ENCODE measurements at places on chromosomes 16 and 17.

GRCh38 chr16:76444832-76445231 is 167.6 kb downstream of the CNTNAP4 start:
- DNase-seq = no peak

DNA sequence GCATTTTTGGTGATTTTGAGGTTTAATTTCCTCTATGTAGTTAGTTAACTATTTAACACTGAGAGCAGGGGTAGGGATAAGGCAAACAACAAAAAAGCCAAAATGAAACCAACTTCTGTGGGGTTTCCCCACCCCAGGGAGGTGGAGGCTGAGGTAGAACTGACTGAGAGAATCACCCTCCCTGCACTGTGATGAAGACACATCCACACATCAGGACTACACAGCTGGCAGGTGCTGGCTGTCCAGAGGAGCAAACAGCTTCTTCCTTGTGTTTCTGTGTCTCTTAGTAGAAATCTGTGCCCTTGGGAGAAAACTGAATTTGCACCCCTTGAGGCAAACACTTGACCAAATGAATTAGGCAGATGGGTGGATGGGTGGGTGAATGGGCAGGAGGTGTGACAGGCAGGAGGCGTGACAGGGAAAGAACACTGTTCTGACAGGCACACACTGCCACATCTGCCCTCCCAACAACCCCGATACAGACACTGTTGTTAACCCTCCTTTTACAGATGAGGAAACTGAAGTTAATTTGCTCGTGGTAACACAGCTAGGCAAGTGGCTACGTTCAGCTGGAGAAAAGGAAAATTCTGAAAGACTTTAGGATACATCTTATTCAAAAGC is 62.9 kb upstream of the AMZ2 start:
- DNase-seq = peak; percentile 60

DNA sequence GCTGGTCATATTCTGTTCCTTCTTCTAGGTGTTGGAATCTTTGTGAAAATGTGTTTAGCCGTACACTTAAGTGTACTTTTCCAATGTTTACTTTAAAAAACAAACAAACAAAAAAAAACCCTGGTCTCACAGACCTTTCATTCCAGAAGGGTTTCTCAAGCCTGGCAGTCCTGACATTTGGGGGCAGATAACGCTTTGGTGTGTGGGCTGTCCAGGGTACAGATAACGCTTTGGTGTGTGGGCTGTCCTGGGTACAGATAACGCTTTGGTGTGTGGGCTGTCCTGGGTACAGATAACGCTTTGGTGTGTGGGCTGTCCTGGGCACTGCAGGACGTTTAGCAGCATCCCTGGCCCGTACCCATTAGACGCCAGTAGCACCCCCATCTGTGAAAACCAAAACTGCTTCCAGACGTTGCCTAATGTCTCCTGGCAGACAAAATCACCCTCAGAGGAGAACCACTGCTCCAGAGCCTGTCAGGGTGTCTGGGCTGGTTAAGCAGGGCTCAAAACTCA is 15.2 kb upstream of the FLCN start:
- no peak for DNase-seq

GRCh38 chr16:69040144-69040909 is 65.1 kb upstream of the HAS3 start:
- DNase-seq = no peak

DNA sequence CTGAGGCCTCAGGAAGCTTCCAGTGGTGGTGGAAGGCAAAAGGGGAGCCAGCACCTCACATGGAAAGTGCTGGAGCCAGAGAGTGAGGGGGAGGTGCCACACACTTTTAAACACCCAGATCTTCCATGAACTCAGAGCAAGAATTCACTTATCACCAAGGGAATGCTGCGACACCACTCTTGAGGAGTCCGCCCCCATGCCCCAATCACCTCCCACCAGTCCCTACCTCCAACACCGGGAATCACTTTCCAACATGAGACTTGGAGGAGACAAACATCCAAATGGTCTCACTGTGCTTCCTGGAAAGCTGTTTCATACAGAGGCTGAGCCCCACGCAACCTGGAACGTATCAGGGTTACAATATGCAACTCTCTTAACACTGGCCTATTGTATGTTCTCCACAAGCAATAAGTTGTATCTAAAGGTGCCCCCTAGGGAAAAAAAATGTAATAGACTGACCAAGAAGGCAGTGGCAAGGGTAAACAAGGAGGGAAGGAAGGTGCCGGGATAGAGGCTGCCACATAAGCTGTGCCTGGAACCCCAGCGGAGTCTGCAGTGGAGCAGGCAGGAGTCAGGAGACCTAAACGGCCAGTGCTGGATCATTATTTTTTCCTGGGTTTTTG is 106.7 kb upstream of the FOXF1 start:
- no peak for DNase-seq

DNA sequence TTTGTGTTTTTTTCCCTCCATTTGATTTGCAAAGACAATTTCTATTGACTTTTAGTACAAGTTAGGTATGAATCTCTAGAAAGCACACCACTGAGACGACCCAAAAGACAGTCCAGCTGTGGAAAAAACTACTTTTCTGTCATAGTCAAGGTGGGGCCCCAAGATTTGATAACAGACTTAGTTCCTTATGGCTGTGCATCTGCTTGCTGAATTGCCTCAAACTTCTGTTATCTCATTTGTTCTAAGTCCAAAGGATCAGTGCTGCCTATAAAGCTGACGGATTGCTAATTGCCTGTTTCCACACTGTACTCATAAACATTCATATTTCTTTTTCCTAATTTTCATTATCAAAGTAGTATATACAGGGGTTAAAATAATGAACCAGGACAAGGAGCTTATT is 180.8 kb downstream of the SPECC1 start:
- no peak for DNase-seq

DNA sequence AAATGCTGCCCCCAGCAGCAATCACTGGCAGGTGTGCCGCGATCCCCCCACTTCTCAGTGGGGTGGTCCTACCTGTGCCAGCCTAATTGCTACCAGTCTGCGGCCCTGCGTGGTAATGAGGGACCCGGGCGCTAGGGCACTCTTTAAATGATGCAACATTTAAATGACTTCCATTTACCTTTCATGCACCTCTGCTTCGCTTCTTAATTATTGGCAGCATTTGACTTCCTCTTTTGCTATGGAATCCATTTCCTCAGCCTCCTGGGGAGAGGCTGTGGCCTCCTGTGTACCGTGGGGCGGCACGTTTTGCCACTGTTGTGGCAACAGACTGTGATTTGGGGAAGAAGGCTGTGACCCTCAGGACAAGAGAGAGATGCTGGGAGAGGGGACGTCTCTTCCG is 86.1 kb downstream of the RPA1 start:
- DNase-seq = no peak

GRCh38 chr17:45432405-45433158 is at the start of gene ARHGAP27:
Gene ARHGAP27 (minus strand): TSS chr17:45432870. CDS start chr17:45430279, 2,591 bp downstream.
- no peak for DNase-seq

DNA sequence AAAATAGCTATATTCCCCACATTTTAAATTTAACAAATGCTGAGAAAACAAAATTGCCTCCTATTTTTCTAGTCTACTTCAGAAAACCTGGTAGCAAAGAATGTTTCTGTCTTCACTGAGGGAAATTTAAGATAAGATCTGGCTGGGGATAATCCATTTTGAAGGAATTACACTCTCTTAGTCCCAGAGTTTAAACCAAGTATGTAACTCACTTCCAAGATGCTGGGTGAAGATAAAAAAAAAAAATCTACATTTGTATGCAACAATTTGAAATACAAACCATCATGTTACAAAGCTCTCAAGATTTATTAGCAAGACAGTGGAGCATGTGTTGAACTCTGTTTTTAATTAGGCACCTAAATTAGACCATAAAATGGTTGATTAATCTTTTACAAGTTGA is 5.7 kb downstream of the HS3ST3B1 start:
- DNase-seq = no peak

- no peak for DNase-seq
These were observed 22.4 kb downstream of the GAA start for GRCh38 chr17:80123791-80124190.

DNA sequence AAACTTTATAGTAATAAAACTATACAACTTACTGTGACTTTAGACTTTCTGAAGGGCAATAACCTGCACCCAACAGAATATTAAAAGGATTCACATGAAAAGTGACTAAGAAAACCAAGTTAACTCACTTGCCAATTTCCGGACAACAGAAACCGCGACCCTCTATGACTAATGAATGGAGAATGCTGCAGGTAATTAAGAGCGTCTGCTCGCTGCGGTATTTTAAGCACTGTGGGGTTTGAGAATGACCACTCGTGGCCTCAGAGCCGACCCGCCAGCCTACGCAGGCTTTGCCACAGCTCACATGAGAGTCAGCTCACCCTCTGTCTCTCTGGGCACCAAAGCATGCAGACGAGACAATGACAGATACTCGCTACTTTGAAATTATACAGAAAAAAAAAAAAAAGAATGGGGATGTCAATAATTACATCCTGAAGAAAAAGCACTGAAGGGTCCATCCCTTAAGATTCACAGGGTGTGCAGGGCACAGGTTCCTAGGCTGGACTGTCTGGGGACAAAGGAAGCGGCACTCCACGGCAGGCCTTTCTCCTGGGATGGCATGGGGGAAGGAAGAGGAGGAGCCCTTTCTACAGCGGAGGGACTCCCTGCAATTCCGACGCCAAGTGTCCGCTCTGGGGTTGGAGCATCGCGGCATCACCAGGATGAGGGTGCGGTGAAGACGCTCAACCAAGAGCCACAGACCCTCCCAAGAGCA is 35.0 kb downstream of the ZCCHC14 start:
- no peak for DNase-seq

DNA sequence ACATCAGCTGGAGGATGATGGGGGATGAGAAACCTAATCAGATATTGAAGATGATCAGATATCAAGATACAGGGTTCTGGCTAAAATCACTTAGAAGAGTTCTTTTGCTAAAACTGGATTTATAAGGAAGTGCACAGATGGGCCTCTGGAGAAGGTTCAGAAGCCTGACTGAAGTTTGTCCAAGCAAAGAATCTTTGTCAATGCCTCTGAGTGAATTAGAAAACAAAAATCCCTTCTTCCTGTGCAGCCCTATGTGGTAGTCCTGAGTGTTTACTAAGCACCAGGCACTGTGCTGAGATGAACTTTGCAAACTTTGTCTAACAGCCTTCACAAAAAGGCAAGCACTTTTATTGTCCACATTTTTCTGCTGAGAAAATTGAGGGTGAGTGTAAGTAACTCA is 11.4 kb upstream of the CENPV start:
- no peak for DNase-seq

GRCh38 chr16:31052114-31052513 is 18.8 kb downstream of the STX4 start:
- no peak for DNase-seq

GRCh38 chr16:455453-455852 is 30.0 kb downstream of the RAB11FIP3 start:
- DNase-seq = no peak

GRCh38 chr17:46166692-46167249 is 26.5 kb downstream of the KANSL1 start:
- no peak for DNase-seq

GRCh38 chr16:31201582-31202413 is 762 bp downstream of the PYCARD start:
- peak; percentile 27 for DNase-seq

- DNase-seq = no peak
These were observed 68.1 kb upstream of the CES5A start for GRCh38 chr16:55943267-55943666.

GRCh38 chr17:73480740-73481139 is 163.5 kb downstream of the SDK2 start:
- no peak for DNase-seq

DNA sequence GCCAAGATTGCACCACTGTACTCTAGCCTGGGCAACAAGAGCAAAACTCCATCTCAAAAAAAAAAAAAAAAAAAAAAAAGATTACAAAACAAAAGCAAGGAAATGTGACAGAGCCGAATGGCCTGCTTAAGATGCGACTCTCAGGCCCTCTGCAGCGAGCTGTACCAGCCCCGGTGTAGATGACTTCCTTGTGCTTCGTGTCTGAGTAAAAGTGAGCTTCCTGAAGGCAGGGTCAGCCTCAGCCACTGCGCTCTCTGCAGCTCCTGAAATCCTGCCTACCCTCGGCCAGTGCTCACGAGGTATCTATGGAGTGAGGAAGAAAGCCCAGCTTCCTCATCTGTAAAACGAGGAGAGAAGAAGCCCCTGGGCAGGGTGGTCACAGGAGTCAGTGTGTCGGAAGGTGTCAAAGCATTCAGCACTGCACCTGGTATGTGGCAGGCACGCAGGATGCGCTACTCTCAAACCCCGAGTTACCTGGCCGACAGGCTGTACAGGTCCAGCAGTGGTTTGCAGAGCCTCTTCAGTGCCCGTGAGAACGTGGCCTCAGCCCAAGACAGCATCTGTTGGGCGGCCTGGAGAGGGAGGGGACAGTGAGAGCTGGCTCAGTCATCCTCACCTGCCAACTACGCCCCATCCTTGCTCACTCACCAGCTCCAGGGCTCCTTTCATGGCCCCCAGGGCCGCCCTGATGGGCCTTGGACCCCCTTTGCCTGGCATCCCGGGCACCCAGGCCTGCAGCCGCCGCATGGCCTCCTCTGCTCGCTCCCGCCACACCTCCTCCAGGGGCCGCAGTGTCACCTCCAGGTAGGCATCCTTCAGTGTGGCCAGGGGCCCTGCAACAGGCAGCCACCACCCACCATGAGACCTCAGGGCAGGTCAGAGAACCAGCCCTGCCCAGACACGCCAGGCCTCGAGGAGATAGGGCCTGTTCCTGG is 44.6 kb downstream of the RMI2 start:
- DNase-seq = no peak

GRCh38 chr17:71023249-71024030 is 854.1 kb downstream of the KCNJ2 start:
- no peak for DNase-seq

- no peak for DNase-seq
These were observed 67.4 kb downstream of the SNX29 start for GRCh38 chr16:12043953-12044352.

- DNase-seq = no peak
These were observed 9.9 kb downstream of the AXIN1 start for GRCh38 chr16:342455-343213.

- DNase-seq = no peak
These were observed 201.9 kb upstream of the CDH11 start for GRCh38 chr16:65323655-65324237.

- DNase-seq = no peak
These were observed 143.2 kb upstream of the CDH5 start for GRCh38 chr16:66223176-66223780.

DNA sequence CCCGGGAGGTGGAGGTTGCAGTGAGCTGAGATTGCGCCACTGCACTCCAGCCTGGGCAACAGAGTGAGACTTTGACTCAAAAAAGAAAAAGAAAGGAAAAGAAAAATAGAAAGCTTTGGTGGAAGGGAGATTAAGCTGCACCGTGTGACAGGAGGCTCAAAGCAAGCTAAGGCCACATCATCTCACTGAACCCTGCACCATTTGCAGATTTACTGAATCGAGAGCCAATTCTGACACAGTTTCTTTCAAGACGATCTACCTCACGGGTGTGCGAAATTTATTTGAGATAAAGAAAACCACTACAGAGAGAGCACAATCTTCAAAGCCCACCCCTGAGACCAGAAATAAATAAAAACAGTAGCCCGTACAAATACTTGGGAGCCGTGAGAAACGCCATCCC is 49.6 kb downstream of the RTN4RL1 start:
- no peak for DNase-seq

- DNase-seq = no peak
These were observed 3.3 kb upstream of the TMEM235 start for GRCh38 chr17:78228176-78228575.

Data from stimulated activated naive CD4-positive, alpha-beta T cell (primary cell).